CD4-positive, alpha-beta T cell treated with Interleukin-4 for 4 hours (primary cell): ENCODE measurements at places on chromosomes 2 and 18.

DNA sequence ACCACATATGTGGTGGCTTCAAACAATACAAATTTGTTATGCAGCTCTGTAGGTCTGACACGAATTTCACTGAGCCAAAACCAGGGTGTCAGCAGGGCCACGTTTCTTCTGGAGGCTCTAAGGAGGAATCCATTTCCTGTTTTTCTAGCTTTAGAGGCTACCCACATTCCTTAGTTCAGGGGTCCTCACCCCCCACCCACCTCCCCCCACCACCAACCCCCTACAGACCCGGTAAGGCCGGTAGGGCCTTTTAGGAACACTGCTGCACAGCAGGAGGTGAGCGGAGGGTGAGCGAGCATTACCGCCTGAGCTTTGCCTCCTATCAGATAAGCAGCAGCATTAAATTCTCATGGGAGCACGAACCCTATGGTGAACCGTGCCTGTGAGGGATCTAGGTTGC is 10.6 kb upstream of the SLC39A10 start:
- no peak for DNase-seq

DNA sequence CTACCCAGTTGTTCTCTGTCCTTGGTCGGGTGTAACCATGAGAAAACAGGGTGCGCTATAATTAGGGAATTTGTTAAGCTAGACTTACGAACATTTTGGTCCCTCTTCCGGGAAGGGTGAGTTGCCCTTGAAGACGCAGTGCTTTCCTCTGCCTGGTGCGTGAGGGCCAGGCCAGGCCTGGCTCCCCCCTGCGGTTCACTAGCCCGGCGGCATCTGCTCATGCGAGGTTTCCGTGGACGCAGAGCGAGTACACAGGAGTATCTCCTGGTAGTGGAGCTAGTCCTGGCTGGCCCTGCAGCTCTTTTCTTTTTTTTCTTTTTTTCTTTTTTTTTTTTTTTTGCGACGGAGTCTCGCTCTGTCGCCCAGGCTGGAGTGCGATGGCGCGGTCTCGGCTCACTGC is 148.8 kb downstream of the PTGR3 start:
- DNase-seq, result no peak

GRCh38 chr2:130749078-130749477 is 6.3 kb upstream of the AMER3 start:
- no peak for DNase-seq

DNA sequence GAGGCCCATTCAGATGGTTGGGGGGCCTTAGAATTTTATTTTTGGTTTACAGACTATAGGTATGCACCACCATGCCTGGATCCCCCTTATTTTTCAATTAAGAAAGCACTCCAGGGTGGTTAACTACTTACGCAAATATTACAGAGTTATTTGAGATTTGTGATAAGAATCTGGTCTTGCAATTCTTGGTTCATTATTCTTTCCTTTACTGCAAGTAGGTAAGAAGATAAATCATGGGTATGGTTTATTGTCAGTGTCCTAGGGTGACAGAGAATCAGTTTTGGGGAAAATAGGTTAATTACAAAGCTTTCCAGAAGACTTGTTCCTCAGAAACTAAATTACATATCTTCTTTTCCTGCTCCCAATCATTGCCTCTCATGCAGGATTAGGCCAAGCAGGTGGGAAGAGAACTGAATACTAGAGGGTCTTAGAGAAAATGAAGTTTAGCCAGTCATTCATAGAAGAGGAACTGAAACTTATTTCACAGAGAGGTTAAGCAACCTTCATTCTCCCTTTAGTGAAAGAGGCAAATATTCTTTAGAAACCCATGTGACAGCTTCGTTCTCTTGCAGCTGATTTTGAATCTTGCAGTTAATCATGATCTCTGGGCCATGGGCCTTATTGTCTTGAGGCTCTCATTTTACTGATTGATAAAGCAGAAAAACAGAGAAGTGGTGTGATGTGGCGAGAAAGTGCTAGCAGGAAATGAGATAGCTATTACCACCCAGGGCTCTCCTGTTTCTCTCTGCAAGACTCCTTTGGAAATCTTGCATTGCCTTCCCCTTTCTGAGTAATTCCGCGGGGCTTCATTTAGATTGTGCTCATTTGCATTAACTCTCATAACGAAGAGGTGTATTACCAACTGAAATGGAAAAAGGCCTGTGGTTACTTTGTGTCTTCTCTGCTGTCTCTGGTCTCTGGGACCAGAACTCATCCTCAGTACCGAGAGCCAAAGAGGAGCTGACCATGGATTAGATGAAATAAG is 44.8 kb upstream of the ARHGAP25 start:
- DNase-seq, result peak; percentile 5
